ENCODE measurements at places on chromosomes 11 and 22.

DNA sequence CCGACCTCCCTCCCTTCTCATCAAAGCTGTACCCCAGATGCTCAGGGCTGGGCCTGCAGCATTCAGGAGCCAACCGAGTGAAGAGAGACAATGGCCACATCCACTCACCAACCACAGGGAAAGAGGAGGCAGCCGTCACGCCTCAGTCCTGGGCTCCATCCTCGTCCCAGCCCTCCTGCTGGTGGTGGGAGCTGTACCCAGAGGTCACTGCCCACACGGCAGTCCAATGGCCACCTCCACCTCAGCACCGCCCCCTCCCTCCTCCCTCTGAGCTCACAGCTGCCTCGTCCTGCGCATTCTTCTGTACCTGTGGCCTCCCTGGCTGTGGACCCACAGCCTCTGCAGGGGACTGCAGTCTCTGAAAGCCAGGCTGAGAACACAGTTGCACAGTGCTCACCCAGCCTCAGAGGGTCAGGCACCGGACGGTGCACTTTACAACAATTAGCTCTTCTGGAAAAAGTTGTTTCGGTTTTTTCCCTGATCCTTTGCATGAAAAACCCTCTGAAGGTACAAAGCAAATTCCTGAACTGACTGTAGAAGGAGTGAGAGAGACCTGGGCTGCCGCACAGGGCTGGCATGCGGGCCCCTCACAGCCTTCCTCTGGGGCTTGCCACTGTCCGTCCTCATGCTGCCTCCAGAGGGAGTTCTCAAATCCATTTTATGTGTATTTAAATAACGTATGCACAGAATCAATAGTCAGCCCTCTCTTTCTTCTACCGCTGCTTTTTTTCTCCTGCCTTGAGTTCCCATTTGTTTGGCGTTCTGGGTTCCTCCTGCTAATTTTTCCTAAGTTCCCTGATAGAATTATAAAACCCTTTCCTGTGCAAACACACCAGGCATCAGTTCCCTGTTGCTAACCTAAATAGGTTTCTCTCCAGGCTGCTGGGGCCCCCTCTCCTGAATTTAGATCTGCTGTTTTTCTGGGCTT lies 52.7 kb downstream of the PHF21B start:
- no peak for DNase-seq

GRCh38 chr22:39765661-39766060 lies 127.9 kb downstream of the ENTHD1 start:
- no peak for DNase-seq

DNA sequence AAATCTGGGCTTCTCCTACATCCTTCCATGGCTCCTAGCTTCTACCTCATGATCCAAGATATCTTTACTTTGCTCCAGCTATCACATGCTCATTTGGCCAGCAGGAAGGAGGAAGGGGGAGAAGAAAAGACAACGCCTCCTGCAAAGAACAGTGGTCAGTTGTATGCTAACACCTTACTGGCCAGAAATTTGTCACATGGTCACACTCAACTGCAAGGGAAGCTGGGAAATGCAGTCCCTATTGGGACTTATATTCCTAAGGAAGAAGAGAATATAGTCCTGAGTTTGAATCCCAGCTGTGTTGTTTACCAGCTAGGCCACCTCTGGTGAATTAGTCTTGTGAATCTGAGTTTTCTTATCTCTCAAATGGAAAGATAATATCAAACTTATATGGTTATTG lies 272.0 kb downstream of the BLID start:
- no peak for DNase-seq

GRCh38 chr11:95595541-95595940 lies 194.0 kb downstream of the FAM76B start:
- DNase-seq: no peak

- no peak for DNase-seq
Observed at GRCh38 chr11:17496406-17496805, 19.8 kb upstream of the ABCC8 start.

DNA sequence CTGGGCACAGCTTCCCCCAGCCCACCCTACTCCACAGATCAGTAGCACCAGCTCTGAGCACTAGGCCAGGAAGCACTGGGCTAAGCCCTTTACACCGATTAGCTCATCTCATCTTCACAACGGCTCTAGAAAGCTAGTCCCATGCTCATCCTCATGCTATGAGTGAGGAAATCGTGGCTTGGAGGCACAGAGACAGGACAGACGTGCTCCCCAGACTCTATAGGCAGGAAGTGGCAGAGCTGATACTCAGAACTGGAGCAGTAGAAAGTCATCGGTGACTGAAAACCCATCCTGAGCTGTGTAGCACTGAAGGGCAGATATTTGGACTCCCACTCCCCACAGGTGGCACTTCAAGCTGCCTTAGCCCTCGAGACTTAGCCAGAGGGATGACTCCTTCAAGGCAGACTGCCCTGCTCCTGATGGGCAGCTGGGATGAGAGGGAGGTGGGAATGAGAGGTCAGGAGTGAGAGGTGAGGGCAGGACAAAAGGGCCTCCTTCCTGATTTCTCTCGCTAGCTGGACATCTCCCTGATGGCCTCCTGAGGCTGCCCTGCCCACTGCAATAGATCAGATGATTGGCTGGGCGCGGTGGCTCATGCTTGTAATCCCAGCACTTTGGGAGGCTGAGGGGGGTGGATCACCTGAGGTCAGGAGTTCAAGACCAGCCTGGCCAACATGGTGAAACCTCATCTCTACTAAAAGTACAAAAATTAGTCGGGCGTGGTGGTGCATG lies 9.7 kb downstream of the CD5 start:
- no peak for DNase-seq

DNA sequence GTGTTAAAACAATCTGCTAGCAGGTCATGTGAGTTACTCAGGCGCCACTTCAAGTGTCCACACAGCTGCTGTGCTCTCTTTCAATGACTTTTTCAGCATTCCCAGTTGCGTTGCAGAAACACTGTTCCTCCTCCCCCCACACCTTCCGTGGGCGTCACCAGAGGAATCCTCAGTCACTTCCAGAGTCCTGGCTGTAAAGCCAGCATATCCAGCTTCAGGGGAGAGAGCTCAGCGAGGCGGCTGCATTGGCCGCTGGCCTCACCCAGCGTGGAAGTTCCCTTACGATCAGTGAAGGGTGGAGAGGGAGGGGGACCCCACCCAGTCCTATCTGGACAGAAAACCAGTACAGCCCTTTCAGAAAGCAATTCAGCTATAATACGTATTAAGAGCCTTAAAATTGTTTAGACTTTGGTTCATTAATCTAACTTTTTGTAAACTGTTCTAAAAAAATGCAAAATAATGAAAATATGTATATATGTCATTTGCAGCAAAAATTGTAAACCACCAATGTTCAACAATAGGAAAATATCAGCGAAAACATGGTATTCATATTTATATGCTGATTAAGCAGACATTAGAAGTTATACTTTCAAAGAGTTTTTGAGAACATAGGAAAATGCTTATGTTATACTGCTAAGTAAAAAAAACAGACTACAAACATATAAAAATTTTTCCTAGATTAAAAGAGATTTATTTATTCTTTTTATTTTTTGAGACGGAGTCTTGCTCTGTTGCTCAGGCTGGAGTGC lies 2.8 kb upstream of the ANO9 start:
- peak; percentile 90 for DNase-seq

DNA sequence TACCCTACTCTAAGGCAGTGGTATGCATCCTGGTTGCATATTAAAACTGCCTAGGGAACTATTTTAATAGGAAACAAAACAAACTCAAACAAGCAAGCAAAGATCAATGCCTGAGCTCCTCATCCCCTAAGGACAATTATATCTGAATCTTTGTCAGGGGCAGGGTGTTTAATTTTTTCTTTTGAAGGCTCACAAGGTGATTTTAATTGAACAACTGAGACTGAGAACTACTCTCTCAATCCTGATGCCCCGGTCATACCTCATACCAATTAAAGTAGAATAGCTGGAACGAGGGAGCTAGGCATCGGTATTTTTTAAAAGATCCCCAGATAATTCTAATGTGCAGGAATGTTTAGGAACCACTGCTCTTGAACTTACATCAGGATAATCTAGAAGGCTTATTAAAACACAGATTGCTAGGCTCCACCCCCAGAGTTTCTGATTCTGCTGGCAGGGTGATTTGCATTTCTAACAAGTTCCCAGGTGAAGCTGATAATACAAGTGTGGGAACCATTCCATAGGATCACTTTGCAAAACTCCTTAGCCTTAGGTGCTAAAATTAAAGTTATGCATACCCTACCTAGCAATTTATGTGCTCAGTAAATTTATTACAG lies 416.5 kb downstream of the GUCY1A2 start:
- no peak for DNase-seq

DNA sequence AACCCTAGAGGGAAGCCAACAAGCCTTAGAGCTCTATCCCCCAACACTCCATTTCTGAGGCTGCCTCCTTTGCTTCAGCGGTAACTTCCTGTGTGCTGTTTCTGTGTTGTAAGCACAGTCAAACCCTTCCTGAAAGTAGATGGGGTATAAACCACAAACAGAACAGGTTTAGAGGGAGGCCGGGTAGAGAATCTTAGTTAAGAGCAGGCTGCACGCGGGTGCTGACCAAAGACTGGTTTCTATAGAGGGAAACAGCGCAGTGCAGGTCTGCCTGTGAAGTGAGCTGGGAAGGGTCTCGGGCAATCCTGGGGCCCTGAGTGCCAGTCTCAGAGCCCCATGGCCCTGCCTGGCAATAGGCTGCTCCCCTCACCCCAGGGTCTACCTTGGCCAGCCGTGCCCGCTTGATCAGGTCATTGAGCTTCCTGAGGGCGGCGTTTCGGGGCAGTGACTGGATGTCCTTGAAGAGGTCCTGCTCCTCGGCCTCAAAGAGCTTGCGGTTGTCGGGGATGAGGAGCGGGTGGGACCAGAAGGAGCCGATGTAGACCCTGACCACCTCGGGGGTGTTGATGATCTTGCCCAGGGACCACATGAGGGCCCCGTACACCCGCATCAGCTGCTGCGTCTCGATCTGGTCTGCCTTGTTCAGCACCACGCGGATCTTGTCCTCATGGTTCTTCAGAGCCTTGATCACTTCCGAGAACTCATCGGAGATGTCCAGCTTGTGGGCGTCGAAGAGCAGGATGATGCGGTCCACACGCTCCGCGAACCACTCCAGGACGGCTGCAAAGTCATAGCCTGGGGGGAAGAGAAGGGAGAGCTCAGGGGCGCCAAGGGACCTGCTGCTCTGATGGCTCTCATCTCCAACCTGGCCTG lies 15.3 kb upstream of the CDC42BPG start:
- no peak for DNase-seq

GRCh38 chr11:75968021-75968625 lies 153.1 kb downstream of the UVRAG start:
- DNase-seq: no peak

DNA sequence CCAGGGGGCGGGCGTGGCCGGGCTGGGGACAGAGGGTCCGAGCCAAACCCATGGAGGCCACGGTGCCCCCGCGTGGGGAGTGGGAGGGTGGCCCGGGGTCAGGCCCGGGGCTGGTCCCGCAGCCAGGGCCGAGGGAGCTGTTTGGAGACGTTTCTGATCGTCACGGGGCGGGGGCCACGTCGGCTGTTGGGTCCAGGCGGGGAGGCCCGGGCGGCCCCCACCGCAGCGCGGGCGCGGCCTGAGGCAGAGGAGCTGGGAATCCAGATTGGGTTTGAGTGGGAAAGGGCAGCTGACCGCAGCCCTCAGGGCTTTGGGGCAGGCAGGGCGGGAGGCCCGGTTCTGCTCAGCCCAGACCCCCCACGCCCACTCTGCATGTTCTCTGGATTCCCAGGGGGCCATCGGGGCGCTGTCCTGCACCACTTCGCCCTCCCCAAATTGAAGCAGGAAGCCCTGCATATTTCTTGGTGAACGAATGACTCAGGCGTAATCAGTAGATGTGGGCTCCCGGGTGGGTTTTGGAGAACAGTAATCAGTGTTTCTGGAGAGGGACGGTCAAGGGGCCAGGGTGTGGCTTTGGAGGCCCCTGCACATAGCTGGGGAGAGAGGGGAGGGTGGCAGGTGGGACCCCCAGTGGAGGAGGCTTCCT lies 583 bp downstream of the MRPL23 start:
- no peak for DNase-seq

GRCh38 chr11:46696212-46696558 lies 4.2 kb downstream of the ARHGAP1 start:
- DNase-seq: no peak

DNA sequence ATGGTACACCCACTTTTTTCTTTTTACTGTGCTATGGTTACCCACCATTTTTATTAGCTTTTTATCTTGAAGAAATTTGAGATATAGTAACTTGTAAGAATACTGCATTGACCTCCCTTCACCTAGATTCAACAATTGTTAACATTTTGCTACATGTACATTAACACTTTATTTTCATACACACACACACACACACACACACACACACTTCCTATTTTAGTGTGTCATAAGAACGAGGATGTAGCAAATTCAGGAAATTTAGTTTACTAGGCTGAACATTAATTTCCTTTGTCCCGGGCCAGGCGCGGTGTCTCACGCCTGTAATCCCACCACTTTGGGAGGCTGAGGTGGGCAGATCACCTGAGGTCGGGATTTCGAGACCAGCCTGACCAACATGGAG lies 1.1 kb upstream of the ATP6V1E1 start:
- no peak for DNase-seq

- no peak for DNase-seq
Observed at GRCh38 chr11:12121517-12121916, 11.1 kb downstream of the MICAL2 start.

DNA sequence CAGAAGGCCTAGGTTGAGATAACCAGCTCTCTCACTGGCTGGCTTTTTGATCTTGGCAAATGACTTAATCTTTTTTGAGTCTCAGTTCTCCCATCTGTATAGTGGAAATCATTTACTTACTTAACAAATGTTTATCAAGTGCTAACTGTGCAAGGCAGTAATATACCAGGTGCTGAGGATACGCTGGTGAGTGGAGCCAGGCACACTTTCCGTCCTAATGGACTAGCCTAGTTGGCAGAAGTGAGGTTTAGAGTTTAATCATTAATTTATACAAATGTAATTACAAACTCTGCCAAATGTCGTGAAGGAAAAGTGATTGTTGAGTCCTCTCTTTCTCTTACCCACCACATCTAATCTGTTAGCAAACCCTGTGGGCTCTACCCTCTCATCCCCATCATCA lies 33.3 kb downstream of the EXT2 start:
- peak; percentile 28 for DNase-seq

GRCh38 chr11:951507-951906 lies 25.8 kb downstream of the AP2A2 start:
- no peak for DNase-seq

GRCh38 chr11:82673631-82674030 lies 60.0 kb downstream of the FAM181B start:
- DNase-seq: no peak

GRCh38 chr11:2301631-2302305 lies at the start of the genes C11orf21 and TSPAN32:
TSS of gene C11orf21 (minus strand) at chr11:2301918. CDS start at chr11:2301808, 110 bp downstream.
TSS of gene TSPAN32 (plus strand) at chr11:2302013. CDS start at chr11:2302150, 137 bp downstream.
- DNase-seq: peak; percentile 18

- no peak for DNase-seq
Observed at GRCh38 chr11:109071712-109072524, 350.1 kb upstream of the C11orf87 start.

DNA sequence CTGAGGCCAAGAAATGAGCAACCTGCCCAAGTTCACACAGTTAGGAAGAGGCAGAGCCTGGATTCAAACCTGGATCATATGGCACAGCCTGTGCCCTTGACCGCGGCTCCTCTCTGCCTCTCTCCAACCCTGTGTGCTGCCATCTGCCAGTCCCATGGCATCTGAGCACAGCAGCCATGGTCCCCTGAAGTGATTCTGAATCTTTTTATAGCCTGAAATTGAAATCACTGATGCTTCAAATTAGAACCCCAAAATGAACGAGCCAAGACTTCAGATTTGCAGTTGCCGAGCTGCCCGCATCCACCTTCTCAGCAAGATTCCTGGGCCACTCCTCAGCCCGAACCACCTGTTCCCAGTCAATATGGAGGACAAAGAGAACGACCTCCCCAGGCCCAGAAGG lies 252.7 kb downstream of the CTTN start:
- no peak for DNase-seq

All from small intestine (tissue), 16 donors.